Stimulated activated CD4-positive, alpha-beta T cell treated with anti-CD3 and anti-CD28 coated beads, Interleukin-1b, Interleukin-23, amount 100 ng/mL, for 1 hour (primary cell): ENCODE measurements at places on chromosomes 1 and 21.

- no peak for DNase-seq
These were observed 465.7 kb downstream of the USP25 start for GRCh38 chr21:16195538-16195910.

- DNase-seq: no peak
These were observed 450.7 kb downstream of the PTPRC start for GRCh38 chr1:199089393-199090122.

DNA sequence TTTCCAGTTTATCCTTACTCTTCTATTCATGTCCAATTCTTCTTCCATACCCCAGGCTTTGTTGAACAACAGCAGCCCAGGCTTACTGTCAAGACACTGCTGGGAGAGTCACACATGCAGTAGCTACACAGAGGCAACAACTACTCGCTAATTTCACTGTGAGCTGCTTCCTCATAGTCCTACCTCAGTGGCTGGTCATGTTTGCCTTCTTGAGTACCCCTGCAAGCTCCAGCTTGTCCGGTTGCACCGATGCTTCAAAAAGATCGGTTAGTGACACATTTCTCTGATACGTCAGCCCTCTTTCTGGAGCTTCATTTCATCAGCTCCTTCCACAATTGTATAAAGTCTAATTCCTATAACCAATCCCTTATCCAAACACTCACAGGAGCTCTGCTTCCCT, 246.7 kb upstream of the NFIA start:
- DNase-seq: no peak

DNA sequence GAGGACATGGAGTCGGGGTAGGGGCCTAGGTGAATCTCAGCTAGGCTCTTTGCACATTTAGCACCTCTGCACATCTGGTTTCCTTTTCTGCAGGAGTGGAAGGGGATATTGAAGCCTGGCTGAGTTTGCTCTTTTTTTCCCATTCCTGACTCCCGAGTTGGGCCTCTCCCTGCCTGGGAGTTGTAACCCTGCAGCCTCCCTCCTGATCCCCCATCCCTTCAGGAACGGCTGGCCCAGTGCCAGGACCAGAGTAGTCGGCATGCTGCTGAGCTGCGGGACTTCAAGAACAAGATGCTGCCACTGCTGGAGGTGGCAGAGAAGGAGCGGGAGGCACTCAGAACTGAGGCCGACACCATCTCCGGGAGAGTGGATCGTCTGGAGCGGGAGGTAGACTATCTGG, 836 bp downstream of the OLFML3 start:
- no peak for DNase-seq
